ENCODE measurements at places on chromosomes 5 and 9.
A peak's percentile ranks its signal among the peaks of the same experiment; 100 is the strongest.

GRCh38 chr9:105117234-105117633 lies 127.2 kb upstream of the SLC44A1 start:
- DNase-seq: no peak

DNA sequence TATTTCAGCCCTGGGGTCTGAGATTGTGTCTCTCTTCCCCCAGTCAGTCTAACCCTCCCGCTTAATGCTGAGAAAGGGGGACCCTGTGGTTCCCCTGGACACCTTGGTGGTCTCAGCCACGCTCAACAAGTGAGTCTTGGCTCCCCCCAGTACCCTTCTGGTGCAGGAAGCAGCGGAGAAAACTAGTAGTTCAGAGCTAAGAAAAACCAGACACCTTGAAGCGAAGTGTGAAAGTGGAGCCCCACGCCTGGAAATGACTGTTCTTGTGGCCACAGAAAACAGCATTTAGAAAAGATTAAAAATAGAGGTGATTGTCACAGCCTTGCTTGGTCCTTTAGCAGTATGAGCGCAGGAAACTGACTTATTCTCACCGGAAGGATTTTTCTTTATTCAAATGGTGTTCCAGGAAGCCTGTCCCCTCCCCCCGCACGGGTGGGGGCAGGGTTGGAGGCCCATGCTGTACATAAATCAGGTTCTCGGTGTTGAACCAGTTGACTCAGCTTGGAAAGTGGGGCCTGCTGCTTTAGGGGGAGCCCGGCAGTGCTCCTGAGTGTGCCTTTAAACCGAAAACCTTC lies 8.1 kb downstream of the ARPC5L start:
- DNase-seq: peak; percentile 85

GRCh38 chr5:66441351-66441750 lies 154.8 kb upstream of the MAST4 start:
- no peak for DNase-seq

DNA sequence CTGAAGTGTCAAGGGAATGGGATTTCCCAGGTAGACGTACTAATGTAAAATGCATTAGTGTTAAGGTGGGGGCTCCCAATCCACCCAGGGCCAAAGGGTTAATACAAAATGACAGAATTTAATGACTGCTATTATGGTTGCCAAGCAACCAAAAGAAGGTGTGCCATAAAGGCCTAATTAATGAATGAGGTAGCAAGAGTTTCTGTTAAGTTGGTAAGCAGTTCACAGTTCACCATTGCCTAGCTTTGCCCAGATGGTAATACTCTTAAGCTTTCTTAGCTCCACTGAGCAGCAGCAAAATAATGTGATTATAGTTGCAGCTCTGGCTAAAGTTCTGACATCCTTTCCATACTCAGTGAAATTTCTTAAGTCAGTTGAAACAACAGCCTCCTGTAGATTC lies 211.7 kb downstream of the DENND1A start:
- DNase-seq: no peak

GRCh38 chr5:172444626-172445365 lies 9.5 kb downstream of the SH3PXD2B start:
- no peak for DNase-seq

- no peak for DNase-seq
These were observed 145.4 kb upstream of the RAD23B start for GRCh38 chr9:107137495-107138202.

GRCh38 chr5:62284946-62285891 lies 20.8 kb upstream of the KIF2A start:
- peak; percentile 30 for DNase-seq

GRCh38 chr9:81499021-81499454 lies 190.3 kb downstream of the TLE1 start:
- no peak for DNase-seq

GRCh38 chr5:78553580-78554353 lies 94.8 kb downstream of the LHFPL2 start:
- DNase-seq: no peak

- DNase-seq: no peak
These were observed 8.2 kb downstream of the IPPK start for GRCh38 chr9:92661743-92662142.

DNA sequence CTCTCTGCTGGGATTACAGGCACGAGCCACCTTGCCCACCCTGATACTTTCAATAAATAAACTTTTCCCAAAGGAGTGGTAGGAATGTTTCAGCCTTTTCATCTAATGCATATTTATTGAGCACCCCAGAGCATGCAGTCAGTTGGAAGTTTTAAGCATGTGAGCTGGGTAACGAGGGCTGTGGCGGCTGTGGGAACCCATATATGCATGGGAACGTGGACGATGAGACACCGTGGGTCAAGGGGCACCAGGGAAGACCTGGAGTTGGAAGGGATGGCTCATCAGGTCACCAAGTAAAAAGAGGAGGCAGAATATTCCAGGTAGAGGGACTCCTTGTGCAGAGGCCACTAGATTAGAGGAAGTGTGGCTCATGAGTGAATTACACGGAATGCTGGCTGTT lies 64.7 kb downstream of the ANKRD33B start:
- DNase-seq: no peak

GRCh38 chr5:118891252-118891651 lies 97.1 kb downstream of the DTWD2 start:
- no peak for DNase-seq

Data from stimulated activated CD4-positive, alpha-beta T cell treated with anti-CD3 and anti-CD28 coated beads, Interleukin-2, amount 100 ng/mL, for 4 hours (primary cell).